GM13976 (cell line): ENCODE measurements at places on chromosomes 12 and 14.

DNA sequence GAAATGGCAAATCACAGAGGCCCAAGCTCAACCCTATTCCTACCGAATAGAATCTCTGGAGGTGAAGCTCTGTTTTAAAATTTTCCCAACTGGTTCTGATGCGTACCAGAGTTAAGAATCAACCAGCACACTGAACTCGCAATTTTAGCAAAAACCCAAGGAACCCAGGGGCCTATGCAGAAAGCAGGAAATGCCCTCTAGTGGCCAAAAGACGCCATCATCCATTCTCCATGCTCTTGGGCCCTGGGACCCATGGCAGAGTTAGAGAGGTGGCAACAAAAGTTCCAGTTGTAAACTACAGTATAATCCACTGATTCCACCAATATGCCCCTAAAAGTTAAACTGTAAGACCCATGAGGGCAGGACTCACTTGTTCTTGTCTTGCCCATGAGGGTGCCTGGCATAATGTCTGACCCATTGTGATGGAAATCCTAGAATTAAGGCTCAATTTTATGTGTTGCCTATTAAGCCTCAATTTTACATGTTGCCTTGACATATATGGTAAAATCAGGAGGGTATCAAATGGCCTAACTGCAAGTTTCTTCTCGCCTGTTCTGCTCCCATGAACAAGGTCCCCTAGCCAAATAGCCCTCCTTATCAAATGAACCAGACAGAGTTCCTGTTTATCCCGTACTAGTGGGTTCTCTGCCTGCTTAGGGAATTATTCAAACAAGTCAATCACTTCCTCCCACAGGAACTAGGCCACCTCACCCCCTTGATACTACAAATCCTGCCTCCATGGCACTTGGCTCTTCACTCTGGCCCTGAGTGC, 137.5 kb upstream of the CPM start:
- DNase-seq: peak; percentile 63

DNA sequence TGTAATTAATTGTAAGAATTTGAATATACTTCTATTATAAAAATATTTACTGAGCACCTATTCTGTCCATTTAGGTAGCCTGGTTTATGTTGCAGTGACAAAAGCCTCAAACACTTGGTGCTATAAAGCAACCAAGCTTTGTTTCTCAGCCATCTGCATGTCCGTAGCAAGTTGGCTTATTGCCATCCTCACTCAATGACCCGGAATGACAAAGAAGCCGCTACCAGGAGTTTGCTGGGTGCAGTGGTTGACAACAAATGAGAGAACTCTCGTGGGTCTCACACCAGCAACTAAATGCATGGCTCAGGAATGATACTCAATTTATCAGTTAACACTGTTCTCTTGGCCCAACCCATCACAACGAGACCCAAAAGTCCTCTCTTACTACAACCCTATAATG, 553.1 kb downstream of the DIO2 start:
- no peak for DNase-seq

GRCh38 chr14:65704850-65705249, 292.3 kb downstream of the FUT8 start:
- no peak for DNase-seq

DNA sequence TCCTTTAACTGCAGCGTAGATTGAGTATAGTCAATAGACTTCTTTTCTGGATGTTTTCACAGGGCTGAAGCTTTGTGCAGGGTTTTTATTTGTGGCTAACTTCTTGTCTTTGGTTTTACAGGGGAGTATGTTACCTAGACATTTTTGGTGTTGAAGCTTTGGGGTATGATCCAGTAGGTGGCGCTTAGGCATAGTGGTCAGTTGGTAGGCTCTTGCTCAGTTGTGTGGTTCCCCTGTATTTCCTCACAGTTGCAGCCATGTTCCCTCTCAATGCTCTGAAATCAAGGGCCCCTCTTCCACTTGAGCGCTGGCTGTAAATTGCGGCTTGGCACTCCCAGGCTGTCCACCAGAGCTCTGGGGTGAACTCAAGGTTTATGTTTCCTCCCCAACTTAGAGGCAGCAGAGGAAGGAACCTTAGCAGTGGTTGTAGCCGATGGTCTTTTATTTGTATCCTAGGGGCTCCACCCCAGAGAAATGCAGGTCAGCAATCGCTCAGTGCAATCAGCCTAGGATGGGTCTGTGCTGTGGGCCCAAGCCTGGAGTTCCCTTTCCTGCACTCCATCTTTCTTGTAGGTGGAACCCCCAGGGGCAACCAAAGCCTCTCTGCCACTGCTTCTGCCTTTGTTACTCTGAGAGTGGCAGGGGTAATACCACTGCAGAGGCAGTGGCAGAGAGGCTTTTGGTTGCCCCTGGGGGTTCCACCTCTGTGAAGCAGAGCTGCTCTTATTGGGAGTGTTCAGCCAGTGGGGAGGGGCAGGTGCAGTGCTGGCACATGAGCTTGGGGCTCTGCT, 55.1 kb downstream of the CMAS start:
- peak; percentile 56 for DNase-seq

GRCh38 chr12:122265476-122265875, 818 bp downstream of the VPS33A start:
- no peak for DNase-seq
